ENCODE measurements at places on chromosomes 4 and X. TPM values are rescaled to one million over a fixed set of nuclear protein-coding genes. Genes with fewer than 3 reads are reported as not detected.

IL15 gene
- 5.6 TPM for polyA plus RNA-seq

TSPAN7 gene
- 0.03 TPM for polyA plus RNA-seq

ADH1A gene
- polyA plus RNA-seq, result 0.06 TPM

PALLD gene
- polyA plus RNA-seq, result 200 TPM

Measured in fibroblast of lung (primary cell).